ENCODE measurements at places on chromosomes 6 and 20.

- DNase-seq: no peak
Measured at GRCh38 chr6:20260360-20260759, 48.1 kb upstream of the MBOAT1 start.

GRCh38 chr6:87903323-87903722 is 144.3 kb upstream of the SPACA1 start:
- no peak for DNase-seq

DNA sequence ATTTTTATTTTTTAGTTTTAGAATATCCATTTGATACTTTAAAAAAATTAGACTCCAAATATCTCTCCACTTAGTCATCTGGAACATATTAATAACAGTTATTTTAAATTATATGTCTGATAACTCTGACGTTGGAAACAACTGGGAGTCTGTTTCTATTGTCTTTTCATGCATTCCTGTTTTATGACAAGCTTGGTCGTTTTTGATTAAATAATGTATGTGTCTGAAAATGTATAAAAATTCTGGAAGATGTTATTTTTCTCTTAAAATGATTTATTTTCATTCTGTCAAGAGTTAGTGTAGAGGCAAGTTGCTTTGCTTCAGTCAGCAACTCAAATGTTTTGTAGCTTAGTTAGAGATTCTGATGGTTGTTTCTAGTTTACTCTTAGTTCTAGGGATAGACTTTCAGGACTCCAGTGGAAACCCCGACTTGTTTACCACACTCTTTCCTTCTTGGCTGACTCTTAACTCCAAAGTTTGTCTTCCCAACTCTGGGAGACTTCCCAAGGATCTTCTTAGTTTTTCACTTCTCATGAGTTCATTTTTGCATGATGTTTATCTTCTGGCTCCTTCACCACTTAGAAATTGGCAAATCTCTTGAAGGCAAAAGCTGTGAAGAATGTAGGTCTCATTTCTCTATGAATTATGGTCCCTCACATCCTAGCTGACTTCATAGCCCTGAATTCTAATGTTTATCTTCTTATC is 190.9 kb downstream of the LAMA2 start:
- DNase-seq: no peak

GRCh38 chr6:118639054-118639964 is 12.1 kb downstream of the CEP85L start:
- DNase-seq: no peak

Data from GM19239 (cell line).